ENCODE measurements at places on chromosomes 5 and 9. TPM values are rescaled to one million over a fixed set of nuclear protein-coding genes. Genes with fewer than 3 reads are reported as not detected.

Gene TAF11L10
- not detected for polyA plus RNA-seq

DNA sequence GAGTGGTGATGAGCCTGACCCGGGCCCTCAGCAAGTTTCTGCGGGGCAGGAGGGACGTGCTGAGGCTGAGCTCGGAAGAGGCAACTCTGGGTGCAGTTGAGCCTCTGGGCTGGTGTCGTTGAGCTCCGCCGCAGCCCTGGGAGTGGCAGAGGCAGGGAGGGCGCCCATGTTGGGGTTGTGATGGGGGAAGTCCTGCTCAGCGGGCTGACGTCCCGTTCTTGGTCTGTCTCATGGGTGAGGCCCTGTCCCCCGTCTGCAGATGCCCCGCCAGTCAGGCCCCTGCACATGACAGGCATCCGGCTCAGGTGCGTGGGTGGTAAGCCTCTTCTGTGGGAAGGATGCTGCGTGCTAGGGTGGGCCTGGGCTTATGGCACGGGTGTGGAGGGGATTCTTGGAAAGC lies 64.3 kb downstream of the RXRA start:
- peak overlapping the region; percentile 59 for H3K4me3 ChIP-seq
- H3K36me3 ChIP-seq = no peaks in the 10 kb centered on the region
- peaks cover 47% of the 10 kb centered on the region for H3K4me1 ChIP-seq
- peak; percentile 76 for DNase-seq
- peak overlapping the region; percentile 85 for H3K27ac ChIP-seq
- no peaks in the 10 kb centered on the region for H3K27me3 ChIP-seq

GRCh38 chr9:20312732-20313131 lies 309.6 kb downstream of the MLLT3 start:
- DNase-seq = no peak
- no peak overlapping the region for H3K27ac ChIP-seq
- H3K36me3 ChIP-seq = no peaks in the 10 kb centered on the region
- no peaks in the 10 kb centered on the region for H3K27me3 ChIP-seq

GRCh38 chr5:132059696-132060500 lies 557 bp upstream of the IL3 start:
- H3K4me3 ChIP-seq = no peak overlapping the region
- no peaks in the 10 kb centered on the region for H3K36me3 ChIP-seq
- no peaks in the 10 kb centered on the region for H3K27me3 ChIP-seq
- H3K27ac ChIP-seq = no peak overlapping the region
- H3K4me1 ChIP-seq = peaks cover 35% of the 10 kb centered on the region
- no peak for DNase-seq

- H3K27me3 ChIP-seq = no peaks in the 10 kb centered on the region
- no peak overlapping the region for H3K4me3 ChIP-seq
- no peak for DNase-seq
- H3K27ac ChIP-seq = no peak overlapping the region
- H3K36me3 ChIP-seq = no peaks in the 10 kb centered on the region
These were observed 65.0 kb downstream of the NSUN2 start for GRCh38 chr5:6567835-6568234.

DNA sequence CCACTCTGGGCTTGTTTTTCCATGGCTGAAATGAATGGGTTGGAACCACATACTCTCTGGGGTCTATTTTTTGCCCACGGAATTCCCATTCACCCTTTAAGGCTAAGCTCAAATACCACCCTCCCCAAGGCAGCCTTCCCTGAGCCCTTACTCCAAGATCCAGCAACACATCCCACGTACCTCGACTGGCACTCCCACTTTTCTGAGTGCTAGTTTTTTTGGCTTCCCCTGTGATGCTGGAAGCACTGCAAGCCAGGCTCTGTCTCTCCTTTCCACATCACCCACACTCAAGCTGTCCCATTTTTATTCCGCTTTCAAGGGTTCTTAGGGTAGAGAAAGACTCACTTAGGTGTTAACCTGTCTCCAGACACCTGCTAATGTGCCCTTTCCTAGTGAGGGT lies 6.0 kb downstream of the ST6GALNAC6 start:
- no peak for DNase-seq
- H3K36me3 ChIP-seq = peaks cover 46% of the 10 kb centered on the region
- no peaks in the 10 kb centered on the region for H3K27me3 ChIP-seq
- no peak overlapping the region for H3K27ac ChIP-seq

Gene BARX1
- polyA plus RNA-seq = not detected

Gene FTMT
- not detected for polyA plus RNA-seq

DNA sequence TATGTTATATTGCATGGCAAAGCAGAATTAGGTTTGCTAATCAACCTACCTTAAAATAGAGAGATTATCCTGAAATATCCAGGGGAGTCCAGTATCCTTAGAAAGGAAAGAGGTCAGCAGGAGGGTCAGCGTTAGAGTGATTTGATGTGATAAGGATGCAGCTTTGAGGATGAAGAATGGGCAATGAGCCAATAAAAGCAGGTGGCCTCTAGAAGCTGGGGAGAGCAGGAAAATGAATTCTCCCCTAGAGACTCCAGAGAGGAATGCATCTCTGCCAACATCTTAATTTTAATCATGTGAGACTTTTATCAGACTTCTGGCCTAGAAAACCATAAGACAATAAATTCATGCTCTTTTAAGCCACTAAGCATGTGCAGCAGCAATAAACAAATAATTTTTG lies 65.7 kb upstream of the SYK start:
- H3K4me1 ChIP-seq = no peaks in the 10 kb centered on the region
- H3K36me3 ChIP-seq = no peaks in the 10 kb centered on the region
- no peak overlapping the region for H3K27ac ChIP-seq

DNA sequence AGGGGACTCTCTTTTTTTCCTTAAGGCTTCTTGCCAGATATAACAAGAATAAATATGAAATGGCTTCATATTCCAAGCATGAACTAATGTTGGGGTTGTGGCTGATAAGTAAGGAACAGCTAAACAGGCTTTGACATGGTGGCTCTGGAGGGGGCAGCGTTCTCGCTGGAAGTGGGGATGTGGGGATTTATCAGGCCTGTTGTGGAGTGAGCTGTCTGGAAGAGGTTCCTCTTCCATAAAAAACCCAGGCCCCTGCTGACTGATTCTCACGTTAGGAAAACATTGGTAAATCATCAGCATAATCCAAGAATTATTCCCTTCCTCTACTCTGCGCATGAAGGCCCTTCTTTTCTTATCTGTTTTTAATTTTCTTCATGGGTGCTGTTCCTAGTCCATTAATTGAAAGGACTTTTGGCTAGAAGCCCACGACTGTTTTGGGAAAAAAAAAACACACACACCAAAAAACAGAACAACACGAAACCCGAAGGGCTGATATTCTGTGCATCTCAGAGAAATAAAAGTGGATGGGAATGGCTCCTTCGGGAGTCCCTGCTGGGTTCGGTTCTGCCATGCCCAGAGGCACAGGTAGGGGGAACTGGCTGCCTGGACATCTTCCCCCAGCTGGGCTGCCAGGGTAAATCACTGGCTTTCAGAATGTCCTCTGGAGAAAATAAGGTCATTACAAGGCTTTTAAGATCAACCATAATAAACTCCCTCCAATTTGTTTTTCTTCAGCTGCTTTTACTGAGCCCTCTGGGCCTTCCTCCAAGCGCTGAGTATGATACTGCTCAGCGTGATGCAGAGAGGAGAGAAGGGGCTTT lies 297.0 kb downstream of the SLIT3 start:
- no peaks in the 10 kb centered on the region for H3K27me3 ChIP-seq
- no peak overlapping the region for H3K4me3 ChIP-seq
- no peak overlapping the region for H3K27ac ChIP-seq
- H3K4me1 ChIP-seq = no peaks in the 10 kb centered on the region
- no peak for DNase-seq

Gene EIF4E1B
- not detected for polyA plus RNA-seq

GRCh38 chr9:113644321-113644720 lies 180.8 kb downstream of the RGS3 start:
- no peak overlapping the region for H3K4me3 ChIP-seq
- no peak for DNase-seq
- no peaks in the 10 kb centered on the region for H3K36me3 ChIP-seq
- no peaks in the 10 kb centered on the region for H3K27me3 ChIP-seq
- H3K27ac ChIP-seq = no peak overlapping the region
- H3K4me1 ChIP-seq = no peaks in the 10 kb centered on the region

Gene SYNPO
- not detected for polyA plus RNA-seq

Gene ALDH1A1
- polyA plus RNA-seq = not detected

- H3K4me3 ChIP-seq = no peak overlapping the region
- DNase-seq = no peak
- H3K36me3 ChIP-seq = peaks cover 11% of the 10 kb centered on the region
- H3K4me1 ChIP-seq = no peaks in the 10 kb centered on the region
- H3K27me3 ChIP-seq = no peaks in the 10 kb centered on the region
- H3K27ac ChIP-seq = no peak overlapping the region
These were observed 53.7 kb downstream of the IPO11 start for GRCh38 chr5:62465985-62466925.

Gene IFNE
- not detected for polyA plus RNA-seq

DNA sequence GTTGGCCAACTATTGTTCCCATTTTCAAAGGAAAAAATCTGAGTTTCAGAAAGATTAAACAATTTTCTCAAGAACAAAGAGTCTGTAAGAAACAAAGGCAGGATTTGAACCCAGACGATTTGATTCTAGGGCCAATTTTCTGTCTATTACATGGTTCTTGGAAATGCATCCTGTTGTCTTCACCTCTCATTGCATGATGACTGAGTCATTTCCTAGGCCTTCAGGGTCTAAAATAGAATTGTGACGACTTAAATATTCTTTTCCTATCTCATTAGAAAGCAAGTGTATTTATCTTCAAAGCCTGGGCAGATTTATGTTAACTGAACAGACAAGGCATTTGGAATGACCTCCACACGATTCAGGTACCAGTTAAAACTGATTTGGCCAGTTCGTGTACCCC lies 512.9 kb downstream of the NTRK2 start:
- no peaks in the 10 kb centered on the region for H3K27me3 ChIP-seq
- no peak for DNase-seq
- no peak overlapping the region for H3K27ac ChIP-seq
- H3K4me1 ChIP-seq = no peaks in the 10 kb centered on the region

DNA sequence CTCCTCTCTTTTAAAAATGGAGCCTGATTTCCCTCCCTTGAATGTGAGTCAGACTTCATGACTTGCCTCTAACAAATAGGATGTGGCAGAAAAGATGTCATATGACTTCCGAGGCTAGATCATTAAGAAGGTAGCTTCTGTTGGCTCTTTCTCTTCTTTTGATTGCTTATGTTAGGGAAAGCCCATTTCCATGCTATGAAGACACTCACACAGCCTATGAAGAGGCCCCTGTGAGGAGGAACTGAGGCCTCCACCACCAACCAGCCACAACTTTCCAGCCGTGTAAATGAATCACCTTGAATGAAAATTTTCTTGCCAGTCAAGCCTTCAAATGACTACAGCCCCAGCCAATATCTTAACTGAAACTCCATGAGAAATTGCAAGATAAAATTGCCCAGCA lies 413.4 kb downstream of the TMEM38B start:
- H3K4me1 ChIP-seq = no peaks in the 10 kb centered on the region
- H3K27ac ChIP-seq = no peak overlapping the region
- no peaks in the 10 kb centered on the region for H3K36me3 ChIP-seq
- no peaks in the 10 kb centered on the region for H3K27me3 ChIP-seq
- no peak for DNase-seq

DNA sequence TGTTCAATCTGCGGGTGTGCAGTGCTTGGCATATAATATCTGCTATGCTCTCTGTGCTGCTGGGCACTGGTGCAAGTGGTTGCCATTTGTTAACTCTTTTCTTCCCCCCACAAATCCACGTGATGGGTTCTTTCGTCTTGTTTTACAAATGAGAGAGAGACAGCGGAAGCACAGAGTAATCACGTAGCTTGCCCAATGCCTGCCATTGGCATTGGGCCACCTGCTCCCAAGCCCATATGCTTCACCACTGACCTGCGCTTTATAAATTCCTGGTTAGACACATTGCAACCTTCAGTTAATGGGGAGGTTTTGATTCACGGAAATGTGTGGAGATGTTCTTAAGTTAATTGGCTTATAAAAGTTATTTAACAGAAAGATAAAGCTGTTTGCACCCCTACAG lies 194.8 kb upstream of the ADAMTS16 start:
- no peak for DNase-seq
- H3K4me3 ChIP-seq = no peak overlapping the region
- H3K27ac ChIP-seq = no peak overlapping the region

GRCh38 chr5:143758015-143758414 lies 53.9 kb upstream of the HMHB1 start:
- no peaks in the 10 kb centered on the region for H3K4me1 ChIP-seq
- H3K27ac ChIP-seq = no peak overlapping the region
- DNase-seq = no peak
- no peaks in the 10 kb centered on the region for H3K36me3 ChIP-seq
- no peaks in the 10 kb centered on the region for H3K27me3 ChIP-seq

- DNase-seq = peak; percentile 68
- peak overlapping the region; percentile 75 for H3K27ac ChIP-seq
- H3K4me3 ChIP-seq = peak overlapping the region; percentile 87
- peaks cover 35% of the 10 kb centered on the region for H3K4me1 ChIP-seq
These were observed 646 bp downstream of the CARNMT1 start for GRCh38 chr9:75027187-75028107.

DNA sequence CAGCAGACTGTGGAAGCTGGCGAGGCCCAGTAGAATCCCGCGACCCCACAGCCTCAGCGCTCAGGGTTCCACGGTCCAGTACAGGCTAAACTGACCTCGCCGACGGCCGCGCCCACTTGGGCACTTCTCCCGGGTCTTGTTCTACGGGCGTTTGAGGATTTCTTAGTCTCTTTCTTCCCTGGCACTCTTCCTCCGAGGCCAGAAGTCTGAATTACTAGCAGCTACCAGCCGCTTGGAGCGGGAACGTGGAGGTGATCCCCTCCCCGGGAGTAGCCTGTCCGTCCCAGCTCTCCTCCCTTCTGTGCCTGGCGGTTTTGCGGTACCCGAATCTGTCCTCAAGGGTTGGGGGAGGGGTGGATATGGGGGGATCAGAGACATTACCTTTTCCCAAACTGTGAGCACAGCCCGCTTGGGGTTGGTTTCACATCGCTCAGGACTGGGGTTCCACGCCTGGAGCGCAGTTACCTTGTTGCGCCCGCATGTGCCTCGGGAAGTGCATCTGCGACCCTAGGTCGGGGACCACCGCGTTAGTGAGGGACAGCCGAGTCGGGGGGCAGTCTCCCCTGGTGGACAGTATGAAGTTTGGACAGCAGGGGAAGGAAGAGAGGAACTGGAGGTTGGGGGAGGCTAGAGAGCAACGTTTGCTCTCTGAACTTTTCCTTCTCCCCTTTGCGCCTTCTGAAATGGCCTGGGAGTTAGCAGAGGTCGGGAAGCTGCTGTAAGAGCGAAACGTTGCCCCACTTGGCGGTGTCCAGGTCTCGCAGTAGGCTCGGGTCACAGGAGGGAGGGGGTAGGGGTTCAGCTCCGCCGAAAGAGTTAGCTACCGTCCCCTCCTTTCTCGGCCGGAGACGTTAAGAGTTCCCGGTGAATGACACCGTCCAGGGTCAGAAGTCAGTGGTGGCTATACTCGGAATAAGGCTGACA lies 190.8 kb downstream of the MEF2C start:
- no peak overlapping the region for H3K27ac ChIP-seq
- DNase-seq = no peak

GRCh38 chr5:169196059-169196458 lies 104.9 kb downstream of the SLIT3 start:
- no peak overlapping the region for H3K4me3 ChIP-seq
- no peaks in the 10 kb centered on the region for H3K36me3 ChIP-seq
- H3K27ac ChIP-seq = no peak overlapping the region
- no peaks in the 10 kb centered on the region for H3K27me3 ChIP-seq

Data from CD8-positive, alpha-beta memory T cell (primary cell).